ENCODE measurements at places on chromosomes 1 and 21. TPM values are rescaled to one million over a fixed set of nuclear protein-coding genes. Genes with fewer than 3 reads are reported as not detected.

DNA sequence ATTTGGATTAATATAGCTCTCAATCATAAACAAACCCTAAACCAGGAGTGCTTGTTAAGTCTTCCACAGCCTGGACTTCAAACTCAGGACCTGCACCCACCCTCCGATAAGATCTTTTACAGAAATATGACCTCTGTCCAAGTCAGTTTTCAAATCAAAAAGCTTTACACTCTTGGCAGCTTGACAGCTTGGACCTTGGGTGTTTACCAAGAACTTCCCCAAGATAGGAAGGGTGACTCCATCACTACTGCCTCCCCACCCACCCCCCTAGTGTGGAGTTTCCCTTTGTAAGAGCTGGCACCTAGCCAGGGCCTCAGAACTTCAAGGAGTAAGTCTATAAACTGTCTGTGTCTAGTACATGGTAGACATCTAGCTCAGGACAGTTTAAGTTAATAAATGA, 9.6 kb downstream of the BCAR3 start:
- no peaks in the 10 kb centered on the region for H3K27me3 ChIP-seq
- peaks cover 38% of the 10 kb centered on the region for H3K4me1 ChIP-seq
- no peaks in the 10 kb centered on the region for H3K36me3 ChIP-seq
- DNase-seq: peak; percentile 71
- peak overlapping the region; percentile 40 for H3K27ac ChIP-seq

DNA sequence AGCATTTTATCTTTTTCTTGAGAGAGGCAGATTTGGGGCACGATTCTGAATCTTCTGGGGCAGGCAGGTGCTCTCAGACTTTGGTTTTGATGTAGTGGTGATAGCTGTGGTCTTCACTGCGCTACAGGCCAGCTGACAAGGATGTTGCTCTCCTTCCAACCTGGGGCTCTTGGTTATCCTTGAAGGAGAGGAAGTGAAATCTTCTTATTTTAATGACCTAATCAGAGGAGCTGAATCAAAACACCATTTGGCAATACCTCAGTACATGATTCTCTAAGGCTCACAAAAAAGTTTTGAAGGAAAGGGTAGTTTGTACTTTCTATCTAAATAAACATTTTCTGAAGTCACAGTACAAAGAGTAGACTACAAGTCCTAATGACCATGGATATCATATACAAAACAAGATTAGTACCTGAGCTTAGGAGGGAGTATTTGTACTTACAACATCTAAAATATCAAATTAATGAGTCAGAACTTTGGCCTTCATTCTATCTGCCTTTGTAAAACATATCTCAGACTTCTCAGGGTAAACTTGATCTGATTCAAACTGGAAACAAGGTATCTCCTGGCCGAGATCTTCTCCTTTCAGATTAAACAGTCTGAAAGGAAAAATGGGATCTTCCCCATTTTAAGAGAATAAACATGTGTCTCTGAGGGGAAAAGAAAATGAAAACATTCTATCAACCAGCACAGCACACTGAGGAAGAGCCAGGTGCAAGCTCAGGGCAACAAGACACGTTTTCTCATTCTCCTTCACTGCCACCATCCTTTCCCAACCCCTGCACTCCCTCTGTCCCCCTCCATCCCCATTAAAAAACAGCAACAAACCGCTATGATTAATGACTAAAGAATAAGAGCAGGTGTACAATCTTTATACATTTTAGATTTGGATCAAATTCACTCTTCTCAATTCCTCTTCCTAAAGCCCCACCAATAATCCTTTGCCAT, 69.2 kb downstream of the SH3GLB1 start:
- DNase-seq: no peak
- H3K27me3 ChIP-seq: no peaks in the 10 kb centered on the region
- no peaks in the 10 kb centered on the region for H3K36me3 ChIP-seq
- no peak overlapping the region for H3K4me3 ChIP-seq

Gene FAM72C
- 0.20 TPM for polyA plus RNA-seq

Gene SEMA6C
- 5.0 TPM for polyA plus RNA-seq

Gene ADGRL2
- polyA plus RNA-seq: 55.0 TPM

Gene CCDC181
- 4.1 TPM for polyA plus RNA-seq

Measured in ovary (tissue), 10 donors.